T-helper 1 cell (primary cell): ENCODE measurements at places on chromosomes 12 and 14.

DNA sequence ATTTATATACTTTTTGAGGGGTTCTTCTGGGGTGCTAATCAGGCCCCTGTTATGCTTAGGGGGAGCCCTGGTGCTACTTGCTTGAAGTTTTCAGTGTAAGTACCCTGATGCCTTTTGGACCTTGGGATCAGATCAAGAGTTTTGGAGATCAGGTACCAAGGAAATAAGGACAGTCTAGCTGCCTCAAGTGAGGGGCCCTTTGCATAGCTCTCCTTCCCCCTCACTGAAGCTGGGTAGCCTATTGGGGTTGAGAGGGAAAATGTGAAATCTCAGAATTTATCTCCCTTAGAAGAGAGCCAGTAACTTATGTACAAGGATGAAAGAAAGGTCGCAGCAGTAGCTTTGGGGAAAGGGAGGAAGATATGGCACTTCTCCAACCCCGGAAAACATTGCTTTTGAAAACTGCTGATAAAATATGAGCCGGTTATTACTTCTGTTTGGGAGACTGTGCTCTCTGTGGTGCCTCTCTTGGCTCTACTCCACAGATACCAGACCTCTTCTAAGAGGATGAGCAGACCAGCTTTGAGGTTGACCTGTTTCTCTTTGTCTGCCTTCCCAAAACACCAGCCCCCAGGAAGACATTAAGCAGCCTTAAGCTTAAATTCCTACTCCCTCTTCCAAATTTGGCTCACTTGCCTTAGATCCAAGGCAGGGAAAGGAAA is 8.8 kb upstream of the AMHR2 start:
- DNase-seq: no peak

- DNase-seq: no peak
Observed at GRCh38 chr14:80764921-80765507, 176.5 kb downstream of the CEP128 start.

DNA sequence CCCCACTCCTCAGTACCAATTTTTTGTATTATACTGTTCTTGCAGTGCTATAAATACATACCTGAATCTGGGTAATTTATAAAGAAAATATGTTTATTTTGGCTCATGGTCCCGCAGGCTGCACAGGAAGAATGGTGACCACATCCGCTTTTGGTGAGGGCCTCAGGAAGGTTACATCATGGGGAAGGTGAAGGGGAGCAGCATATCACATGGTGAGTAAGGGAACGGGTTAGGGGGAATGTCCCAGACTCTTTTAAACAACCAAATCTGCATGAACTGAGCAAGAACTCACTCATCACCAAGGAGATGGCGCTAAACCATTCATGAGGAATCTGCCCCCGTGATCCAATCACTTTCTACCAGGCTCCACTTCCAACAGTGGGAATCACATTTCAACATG is 40.0 kb downstream of the OSBPL8 start:
- peak; percentile 23 for DNase-seq

- DNase-seq: no peak
Observed at GRCh38 chr14:100609331-100609870, 22.2 kb upstream of the BEGAIN start.

DNA sequence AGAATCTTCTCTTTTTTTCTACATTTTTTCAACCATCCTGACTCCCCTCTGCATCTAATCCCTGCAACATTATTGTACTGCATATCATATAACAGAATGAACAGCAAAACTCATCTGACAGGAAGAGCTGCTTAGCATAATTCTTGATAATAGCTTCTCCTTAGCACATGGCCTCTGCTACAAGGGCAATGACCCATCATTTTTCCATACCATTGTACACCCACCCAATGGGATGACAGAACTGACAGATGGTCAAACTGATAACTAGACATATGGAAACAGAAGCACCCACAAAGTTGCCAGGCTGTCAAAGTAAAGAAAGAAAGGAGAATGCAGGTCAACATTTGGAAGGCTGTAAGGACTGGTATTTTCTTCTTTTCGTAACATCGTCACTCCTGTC is 390.4 kb upstream of the USP15 start:
- no peak for DNase-seq

DNA sequence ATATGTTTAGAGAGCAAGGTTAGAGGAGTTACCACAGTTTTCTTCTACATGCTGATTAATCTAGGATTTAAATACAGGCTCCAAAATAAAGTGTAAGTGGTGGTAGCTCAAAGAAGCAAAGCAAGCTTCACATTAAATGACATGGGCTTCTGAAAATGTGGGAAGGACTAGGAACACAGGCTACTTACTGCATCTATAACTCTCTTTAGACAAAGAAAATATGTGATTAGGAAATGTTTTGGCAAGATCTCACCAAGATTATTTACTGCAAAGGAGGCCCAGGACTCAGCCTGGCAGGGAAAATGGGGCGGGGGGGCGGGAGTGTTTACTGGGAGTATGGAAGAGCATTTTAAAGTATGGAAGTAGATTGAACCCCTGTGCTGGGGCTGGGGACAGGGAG is 39.4 kb downstream of the ETV6 start:
- no peak for DNase-seq

DNA sequence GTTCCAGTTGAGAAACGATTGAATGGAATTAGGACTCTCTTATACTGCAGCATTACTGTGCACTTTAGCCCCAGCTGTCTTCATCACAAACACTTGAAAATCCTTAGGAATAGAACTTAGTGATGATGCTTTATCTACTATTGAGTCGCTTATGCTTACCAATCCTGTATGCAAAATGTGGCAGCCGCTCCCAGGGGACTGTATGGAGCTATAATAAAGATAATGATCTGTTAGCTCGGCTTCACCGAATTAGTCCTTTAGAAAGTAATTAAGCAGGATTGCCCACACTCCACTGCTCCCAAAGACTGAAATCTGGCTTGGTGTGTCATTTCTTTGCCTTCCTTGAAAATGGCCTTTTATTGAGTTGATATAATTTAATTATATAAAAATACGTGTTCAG is 10.6 kb downstream of the EML1 start:
- DNase-seq: no peak
